ENCODE measurements at places on chromosomes 6 and 20. TPM values are rescaled to one million over a fixed set of nuclear protein-coding genes. Genes with fewer than 3 reads are reported as not detected.

The SLC22A1 gene
- not detected for total RNA-seq

- no peaks in the 10 kb centered on the region for H3K27me3 ChIP-seq
- DNase-seq: no peak
- H3K4me1 ChIP-seq: no peaks in the 10 kb centered on the region
- H3K36me3 ChIP-seq: no peaks in the 10 kb centered on the region
- H3K4me3 ChIP-seq: no peak overlapping the region
Measured at GRCh38 chr20:39974966-39975501, 714.0 kb downstream of the MAFB start.

DNA sequence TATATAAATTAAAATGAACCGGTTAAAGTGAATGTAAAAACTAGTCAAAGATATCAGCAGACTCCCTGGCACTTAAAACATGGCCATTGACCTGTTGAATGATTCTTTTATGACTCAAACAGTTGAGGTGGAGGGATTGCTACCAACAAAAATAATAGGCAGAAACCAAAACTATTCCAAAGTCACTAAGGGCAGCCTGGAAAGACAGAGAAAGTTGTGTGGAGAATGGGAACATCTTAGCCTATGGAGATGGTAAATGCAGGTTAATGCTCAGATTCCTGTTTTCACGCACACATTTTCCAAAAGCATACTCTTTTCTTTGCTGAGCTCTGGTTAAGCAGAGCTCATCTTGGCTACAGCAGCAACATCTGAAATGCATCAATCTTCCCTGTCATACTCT, 553.5 kb downstream of the HACE1 start:
- H3K4me3 ChIP-seq: no peak overlapping the region
- no peak overlapping the region for H3K27ac ChIP-seq
- no peaks in the 10 kb centered on the region for H3K4me1 ChIP-seq

- no peaks in the 10 kb centered on the region for H3K36me3 ChIP-seq
- no peak overlapping the region for H3K4me3 ChIP-seq
- H3K27ac ChIP-seq: no peak overlapping the region
- H3K4me1 ChIP-seq: no peaks in the 10 kb centered on the region
- DNase-seq: no peak
Measured at GRCh38 chr20:20680991-20681508, 31.4 kb downstream of the RALGAPA2 start.

GRCh38 chr6:3119040-3119723, 671 bp downstream of the BPHL start:
- H3K36me3 ChIP-seq: no peaks in the 10 kb centered on the region
- no peaks in the 10 kb centered on the region for H3K27me3 ChIP-seq
- peak overlapping the region; percentile 90 for H3K4me3 ChIP-seq

GRCh38 chr6:15257357-15258132, 11.7 kb downstream of the JARID2 start:
- H3K27ac ChIP-seq: no peak overlapping the region
- H3K27me3 ChIP-seq: no peaks in the 10 kb centered on the region
- no peak overlapping the region for H3K4me3 ChIP-seq
- DNase-seq: no peak
- no peaks in the 10 kb centered on the region for H3K4me1 ChIP-seq

GRCh38 chr6:42049116-42049809, 1.1 kb upstream of the TAF8 start:
- peak overlapping the region; percentile 63 for H3K4me3 ChIP-seq
- no peaks in the 10 kb centered on the region for H3K27me3 ChIP-seq
- H3K36me3 ChIP-seq: no peaks in the 10 kb centered on the region
